ENCODE measurements at places on chromosomes 16 and 17.

GRCh38 chr16:48101069-48101674, 54.6 kb downstream of the ABCC12 start:
- DNase-seq, result no peak

- no peak for DNase-seq
These were observed 6.3 kb downstream of the CA5A start for GRCh38 chr16:87929986-87930385.

- peak; percentile 31 for DNase-seq
These were observed 491 bp downstream of the SLC25A19 start for GRCh38 chr17:75288770-75289114.

DNA sequence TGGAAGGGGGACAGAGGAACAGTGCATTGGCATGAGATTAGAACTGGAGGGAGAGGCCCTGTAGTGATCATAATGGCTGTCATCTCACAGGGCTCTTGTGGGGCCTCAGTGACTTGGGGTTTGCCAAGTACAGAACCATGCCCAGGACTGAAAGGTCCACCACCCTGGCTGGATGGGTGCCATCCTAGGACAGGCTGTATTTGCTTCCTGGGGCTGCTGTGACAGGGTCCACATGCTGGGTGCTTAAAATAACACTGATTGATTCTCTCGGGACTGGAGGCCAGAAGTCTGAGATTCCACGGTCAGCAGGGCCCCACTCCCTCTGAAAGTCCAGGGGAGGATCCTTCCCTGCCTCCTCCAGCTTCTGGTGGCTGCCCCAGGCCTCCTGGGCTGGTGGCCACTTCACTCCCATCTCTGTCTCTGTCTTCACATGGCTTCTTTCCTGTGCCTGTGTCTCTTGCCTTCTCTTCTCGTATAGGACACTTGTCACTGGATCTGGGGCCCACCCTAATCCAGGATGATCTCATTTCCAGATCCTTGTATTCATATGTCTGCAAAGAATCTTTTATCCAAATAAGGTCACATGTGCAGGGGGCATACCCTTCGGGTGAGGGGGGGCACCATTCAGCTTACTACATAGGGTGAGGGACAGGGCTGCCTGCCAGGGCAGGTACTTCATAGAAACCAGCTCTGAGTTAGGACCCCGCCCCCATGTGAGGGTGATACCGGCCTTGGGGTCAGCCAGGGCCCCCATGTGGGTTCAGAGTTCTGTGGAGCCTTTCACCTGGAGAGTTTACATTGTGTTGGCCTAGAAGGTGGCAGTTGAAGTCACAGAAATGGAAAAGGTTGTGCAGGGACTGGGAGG, 52.6 kb downstream of the USP22 start:
- DNase-seq, result no peak

DNA sequence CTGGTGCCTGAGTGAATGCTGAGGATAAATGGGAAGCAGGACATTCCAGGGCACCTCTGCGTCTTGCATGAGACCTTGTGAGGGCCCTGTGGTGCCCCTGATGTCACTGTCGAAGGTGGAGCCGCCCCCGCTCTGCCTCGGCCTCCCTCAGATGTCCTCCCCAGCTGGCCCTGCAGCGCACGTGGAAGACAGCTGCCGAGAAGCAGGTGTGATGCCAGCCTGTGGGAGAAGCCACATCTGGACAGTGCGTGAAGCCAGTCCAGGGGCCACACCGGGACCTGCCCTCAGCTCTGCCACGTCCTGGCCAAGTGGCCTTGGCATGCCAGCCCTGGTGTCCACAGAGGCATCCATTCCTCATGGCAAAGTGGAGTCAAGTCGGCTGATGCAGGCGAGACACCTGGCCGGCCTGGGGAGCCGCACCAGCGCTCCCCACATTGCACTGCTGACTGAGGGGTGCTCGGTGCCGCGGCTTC, 21.6 kb upstream of the METRNL start:
- no peak for DNase-seq

DNA sequence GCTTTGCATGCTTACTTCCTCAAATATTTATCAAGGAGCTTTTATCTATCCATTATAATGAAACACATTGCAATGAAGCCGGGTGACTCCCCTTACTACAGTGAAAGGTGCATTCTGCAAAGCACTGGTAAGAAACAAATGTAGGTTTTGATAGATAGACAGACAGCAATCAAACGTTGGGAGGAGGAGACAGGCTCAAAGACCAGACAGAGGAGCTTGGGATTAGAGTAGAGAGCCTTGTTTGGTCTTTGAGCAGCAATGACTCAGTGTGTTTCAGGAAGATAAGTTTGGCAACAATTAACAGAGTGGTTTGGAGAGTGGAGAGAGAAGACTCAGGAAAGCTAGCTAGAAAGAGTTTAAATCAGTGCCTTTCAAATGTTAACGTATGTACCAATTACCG, 68.8 kb downstream of the ZNF18 start:
- no peak for DNase-seq

DNA sequence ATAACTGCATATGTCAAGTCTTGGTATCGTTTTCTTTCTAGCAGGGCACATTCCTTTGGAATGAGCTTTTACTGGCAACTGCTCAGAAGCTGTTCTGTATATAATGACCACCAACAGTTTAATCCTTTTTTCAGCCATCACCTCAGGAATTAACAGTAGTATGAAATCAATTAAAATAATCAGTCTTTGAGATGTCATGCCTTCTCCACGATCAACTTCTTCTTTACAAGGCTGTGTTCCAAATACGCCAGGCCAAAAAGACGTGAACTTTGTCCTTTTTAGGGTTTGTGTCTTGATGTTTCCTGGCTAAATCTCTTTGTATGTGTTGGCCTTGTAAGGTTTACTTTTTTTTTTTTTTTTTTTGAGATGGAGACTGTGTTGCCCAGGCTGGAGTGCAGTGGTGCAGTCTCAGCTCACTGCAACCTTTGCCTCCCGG, 54.9 kb downstream of the ABCC1 start:
- DNase-seq, result no peak

DNA sequence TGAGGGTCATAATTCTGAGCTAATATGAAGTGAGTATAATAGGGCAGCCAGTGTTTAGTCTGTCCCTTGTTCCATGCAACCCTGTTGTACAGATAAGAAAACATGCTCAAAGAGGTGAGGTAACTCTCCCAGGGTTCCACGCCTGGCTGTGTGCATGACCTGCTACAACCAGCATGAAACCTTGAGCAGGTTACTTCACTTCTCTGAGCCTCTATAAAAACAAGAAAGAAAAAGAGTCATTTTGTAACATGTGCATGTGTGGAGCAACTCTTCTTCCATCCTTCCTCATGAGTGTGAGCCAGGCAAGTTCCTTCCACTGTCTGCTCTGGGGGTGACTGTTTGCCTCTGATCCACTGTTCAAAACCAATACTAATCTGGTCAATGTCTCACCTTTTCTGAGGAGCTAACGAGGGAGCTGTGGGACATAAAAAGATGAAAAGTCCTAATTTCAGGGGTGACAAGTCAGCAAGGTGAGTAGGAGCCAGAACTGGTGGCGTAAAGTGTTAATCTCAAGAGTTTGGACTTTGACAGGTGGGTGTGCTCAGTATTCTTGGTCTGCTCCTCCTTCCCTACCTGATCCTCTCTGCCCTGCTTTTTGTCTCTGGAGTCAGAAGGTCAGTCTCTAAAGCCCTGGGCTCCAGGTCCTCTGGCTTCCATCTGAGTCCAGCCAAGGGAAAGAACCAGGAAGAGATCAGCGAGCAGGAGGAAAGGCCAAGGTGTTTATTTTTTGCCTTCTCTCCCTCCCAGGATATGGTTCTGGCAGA, 21.5 kb downstream of the GFOD2 start:
- DNase-seq, result no peak

GRCh38 chr16:54053891-54054820, 232.4 kb downstream of the IRX3 start:
- DNase-seq, result no peak

DNA sequence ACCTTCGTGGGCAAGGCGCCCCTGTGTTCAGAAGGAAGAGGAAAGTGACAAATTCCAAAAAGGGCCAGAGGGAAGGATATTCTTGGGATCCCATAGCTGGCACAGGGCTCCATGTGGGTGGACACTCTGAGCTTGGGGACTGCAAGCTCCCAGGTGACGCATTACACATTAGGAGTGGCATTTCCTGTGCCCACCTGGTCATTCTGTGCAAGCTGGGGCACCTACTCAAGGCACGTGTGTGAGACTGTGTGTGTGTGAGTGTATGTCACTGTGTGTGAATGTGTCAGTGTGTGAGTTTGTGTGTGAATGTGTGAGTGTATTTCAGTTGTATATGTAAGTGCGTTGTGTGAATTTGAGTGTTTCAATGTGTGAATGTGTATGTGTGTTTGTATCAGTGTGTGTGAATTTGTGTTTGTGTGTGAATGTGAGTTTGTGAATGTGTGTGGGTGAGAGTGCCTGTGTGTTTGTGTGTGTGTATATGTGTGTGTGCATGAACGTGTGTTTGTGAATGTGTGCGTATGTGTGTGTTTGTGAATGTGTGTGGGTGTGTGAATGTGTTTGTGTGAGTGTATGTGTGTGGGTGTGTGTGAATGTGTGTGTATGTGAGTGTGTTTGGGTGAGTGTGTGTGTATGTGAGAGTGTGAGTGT, 1.6 kb upstream of the CD300A start:
- no peak for DNase-seq

GRCh38 chr17:7204828-7205461, 14.7 kb downstream of the DLG4 start:
- no peak for DNase-seq

Data from NCI-H187 treated with DMSO at 0.1 percent for 48 hours (cell line).